Activated CD8-positive, alpha-beta memory T cell treated with anti-CD3 and anti-CD28 coated beads for 1 hour (primary cell): ENCODE measurements at places on chromosomes 13 and 19.

- DNase-seq = no peak
These were observed 268.3 kb downstream of the RFC3 start for GRCh38 chr13:34086281-34086680.

DNA sequence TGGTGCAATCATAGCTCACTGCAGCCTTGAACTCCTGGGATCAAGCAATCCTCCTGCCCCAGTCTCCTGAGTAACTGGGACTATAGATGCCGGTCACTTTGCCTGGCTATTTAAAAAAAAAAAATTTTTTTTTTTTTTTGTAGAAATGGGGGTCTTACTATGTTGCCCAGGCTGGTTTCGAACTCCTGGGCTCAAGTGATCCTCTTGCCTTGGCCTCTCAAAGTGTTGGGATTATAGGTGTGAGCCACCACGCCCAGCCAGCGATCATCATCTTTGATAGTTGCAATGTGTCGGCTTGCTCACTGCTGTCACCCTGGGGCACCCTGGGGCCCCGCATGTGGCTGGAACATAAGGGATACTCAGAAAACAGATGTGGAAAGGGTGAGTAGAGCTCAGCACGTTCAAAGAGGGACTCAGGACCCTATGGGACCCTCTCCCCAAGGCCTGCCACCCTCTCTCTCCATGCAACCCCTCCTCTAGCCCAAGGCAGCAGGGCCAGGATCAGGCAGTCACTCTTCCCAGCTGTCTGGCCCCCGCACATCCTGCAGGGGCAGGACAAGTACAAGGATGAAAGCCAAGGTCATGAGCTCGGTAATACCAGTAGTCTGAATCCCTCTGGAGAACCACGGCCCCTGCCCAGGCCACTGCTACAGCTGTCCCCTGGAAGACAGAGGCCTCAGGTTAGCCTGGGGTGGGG lies 6.5 kb upstream of the CCL25 start:
- no peak for DNase-seq

DNA sequence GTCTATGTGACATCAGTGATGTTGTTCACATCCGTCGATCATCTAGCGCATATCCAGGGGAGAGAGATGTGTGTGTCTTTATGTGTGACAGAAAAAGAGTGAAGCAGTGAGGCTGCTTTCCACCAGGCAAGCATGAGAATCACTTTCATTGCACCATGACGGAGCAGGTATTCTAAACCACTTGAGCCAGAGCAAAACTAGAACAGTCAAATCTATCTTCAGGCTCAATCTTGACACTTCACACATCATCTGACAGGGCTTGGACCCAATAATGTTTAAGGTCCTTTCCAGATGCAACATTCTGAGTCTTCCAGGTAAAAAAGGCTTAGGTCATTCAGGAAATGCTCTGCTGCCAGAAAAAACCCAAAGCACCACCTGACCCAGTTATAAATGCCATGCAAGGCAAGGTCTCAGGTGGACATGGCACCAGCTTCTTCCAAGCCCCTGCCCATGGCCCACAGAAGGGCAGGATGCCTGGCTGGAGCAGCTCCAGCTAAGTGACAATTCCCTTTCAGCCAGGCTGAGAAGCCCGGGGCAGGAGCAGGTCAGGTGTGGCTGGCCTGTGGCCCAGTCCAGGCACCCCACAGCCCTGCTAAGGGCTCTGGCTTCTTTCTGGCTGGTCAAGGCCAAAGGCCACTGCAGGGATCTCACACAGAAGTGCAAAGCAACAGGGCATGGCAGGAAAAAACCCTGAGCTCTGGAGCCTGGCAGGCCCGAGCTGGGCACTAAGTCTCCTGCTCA lies 5.0 kb downstream of the ELAVL1 start:
- no peak for DNase-seq

GRCh38 chr19:16579381-16579780 lies 7.2 kb upstream of the SLC35E1 start:
- DNase-seq = no peak

GRCh38 chr13:31444266-31444856 lies 244.6 kb downstream of the B3GLCT start:
- no peak for DNase-seq

DNA sequence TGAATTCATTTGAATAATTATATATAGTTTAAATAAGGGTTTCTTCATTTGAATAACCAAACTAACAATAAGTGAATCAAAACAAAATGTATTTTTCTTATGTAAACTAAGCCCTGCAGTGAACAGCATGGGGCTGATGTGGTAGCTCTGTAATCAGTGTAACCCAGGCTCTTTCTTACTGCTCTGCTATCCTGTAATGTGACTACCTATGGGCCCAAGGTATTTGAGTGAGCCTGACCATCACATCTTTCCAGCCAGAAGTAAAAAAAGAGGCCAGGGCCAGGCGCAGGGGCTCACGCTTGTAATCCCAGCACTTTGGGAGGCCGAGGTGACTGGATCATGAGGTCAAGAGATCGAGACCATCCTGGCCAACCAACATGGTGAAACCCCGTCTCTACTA lies 494.6 kb downstream of the DCT start:
- no peak for DNase-seq

DNA sequence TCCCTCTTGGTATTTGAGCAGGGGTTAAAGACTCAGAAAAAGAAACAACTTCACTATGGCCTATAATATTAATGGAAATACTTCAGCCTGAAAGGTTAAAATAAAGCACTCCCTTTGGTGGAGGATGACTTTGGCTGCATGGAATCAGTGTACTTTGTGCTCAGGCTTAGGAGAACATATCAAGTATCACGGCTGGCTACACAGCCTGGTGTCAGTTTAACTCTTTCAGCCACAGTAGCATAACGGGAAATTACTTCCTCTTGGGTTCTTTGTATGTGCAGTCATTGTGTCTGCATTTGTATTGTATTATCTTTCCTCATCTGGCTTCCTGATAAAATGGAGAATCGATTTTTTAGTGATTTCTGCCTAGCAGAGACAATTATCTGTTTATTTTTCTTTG lies 239.0 kb downstream of the GGACT start:
- DNase-seq = no peak

- no peak for DNase-seq
These were observed 246.1 kb upstream of the DACH1 start for GRCh38 chr13:72113076-72113475.

DNA sequence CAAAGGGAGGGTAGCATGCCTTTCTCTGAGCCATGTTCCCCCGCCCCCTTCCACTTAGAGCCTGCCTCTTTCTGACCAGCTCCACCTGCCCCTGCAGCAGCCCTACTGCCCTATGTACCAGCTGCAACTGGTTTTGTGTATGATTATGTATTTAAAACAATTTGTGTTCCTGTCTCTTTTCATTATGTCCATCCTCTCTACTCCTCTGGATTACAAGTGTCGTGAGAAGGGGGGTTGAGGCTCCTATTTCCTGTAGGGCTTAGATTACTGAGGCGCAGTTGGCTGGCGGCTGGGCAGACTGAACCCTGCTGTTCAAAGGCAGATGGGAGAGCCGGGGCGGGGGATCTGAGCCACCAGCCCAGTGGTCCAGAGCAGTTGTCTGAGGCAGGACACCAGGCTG lies 213.3 kb downstream of the KCNRG start:
- no peak for DNase-seq

DNA sequence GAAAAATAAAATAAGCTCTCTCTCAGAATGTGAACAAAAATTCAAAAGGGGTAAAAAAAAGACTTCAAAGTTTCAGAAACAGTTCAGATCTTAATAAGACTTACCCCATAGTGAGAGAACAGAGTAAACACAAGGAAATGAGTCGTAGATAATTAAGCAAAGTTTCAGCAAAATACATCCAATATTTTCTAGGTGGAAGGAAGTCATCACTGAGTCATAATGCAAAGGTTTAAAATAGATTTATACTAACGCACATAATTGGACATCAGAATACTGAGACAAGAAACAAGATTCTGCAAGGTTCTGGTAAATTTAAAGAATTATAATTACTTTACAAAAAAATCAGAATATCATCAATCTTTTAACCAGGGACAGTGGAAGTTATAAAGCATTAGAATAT lies 1370.7 kb upstream of the ATXN8OS start:
- DNase-seq = no peak

DNA sequence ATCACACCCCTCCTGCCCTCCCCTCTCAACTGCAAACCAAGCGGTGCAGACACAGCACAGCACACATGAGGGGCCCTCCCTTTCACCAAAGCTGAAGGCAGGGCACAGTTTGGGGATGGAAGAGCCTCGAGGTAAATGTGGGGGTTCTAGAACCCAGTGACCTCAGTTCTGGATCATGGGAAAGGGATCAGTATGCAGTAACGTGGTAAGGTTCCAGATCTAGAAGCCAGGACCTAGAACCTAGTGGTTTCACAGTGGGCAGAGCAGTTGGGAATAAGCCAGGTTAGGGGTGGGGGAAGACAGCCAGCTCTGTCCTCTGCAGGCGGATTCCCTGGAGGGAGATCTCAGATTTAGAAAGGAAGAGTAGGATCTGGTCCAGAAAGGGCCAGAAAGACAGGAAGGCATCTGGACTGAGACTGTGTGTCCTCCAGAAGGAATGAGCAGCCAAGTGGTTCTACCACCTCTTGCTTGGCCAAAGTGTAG lies 3.1 kb downstream of the FTL start:
- DNase-seq = no peak

- no peak for DNase-seq
These were observed 155.3 kb downstream of the KCNRG start for GRCh38 chr13:50170447-50171037.

DNA sequence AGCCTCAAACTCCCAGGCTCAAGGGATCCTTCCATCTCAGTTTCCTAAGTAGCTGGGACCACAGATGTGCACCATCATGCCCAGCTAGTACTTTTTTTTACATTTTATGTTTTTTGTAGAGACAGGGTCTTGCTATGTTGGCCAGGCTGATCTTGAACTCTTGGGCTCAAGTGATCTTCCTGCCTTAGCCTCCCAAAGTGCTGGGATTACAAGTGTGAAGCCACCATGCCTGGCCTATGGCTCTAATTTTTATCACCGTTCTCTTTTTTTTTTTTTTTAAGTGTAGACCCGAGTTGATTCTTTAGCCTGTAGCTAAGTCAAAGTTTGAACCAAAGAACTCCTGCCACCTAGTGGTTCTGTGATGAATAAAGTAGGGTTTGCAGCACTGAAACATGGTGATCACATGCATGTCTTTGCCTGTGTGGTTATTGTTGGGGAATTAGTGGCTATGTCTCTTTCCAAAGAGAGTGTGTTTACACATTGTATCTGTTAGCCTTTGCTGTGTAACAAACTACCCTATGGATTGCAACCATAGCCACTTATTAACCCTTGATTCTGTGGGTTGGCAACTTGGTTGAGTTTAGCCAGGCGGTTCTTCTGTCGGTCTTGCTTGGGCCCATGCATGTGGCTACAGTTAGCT lies 11.6 kb downstream of the NFILZ start:
- no peak for DNase-seq

DNA sequence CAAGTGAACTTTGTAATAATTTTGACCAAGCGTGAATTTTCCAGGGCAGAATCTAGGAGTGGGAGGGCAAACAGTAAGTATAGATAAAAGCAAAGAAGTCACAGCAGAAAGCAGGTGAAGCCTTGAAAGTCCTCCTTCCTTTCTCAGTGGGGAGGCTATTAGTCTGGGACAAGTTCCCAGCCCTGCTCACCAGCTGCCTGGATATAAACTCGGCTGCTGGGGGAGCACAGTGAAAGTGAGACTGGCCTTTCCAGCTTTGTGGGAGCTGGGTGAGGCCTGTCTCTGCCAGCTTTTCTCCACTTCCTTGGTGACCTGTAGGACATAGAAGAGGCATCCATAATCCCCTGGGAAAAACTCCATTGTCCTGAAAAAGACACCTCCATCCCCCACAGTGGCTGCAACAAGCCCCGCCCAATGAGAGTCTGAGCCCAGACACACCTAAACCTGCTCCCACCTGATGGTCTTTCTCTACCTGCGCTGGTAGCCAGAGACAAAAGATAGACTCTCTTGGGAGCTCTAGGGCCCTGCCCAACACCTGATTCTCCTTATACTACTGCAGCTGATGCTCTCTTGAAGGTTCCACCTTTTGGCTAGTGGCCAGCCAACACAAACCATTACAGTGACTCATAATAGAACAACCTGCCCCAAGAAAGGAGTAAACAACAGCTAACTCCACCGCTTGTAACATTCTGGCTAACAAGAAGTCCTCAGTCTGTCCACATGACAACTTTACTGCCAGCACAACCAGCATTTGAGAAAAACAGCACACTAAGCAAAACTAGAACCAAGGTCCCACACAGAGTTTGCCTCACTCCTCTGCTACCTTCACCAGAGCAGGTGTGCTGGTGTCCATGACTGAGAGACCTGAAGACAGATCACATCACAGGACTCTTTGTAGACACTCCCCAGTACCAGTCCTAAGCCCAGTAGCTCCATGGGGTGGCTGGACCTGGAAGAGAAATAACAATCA lies 252.2 kb upstream of the SLITRK6 start:
- no peak for DNase-seq

- no peak for DNase-seq
These were observed 11.1 kb downstream of the KLK1 start for GRCh38 chr19:50812474-50812873.

GRCh38 chr13:48600374-48601364 lies 53.1 kb upstream of the CYSLTR2 start:
- no peak for DNase-seq

GRCh38 chr13:72534951-72535640 lies 192.3 kb downstream of the MZT1 start:
- no peak for DNase-seq

- no peak for DNase-seq
These were observed at the start of gene FBXO27 for GRCh38 chr19:39032063-39032918. Gene FBXO27 (minus strand): TSS chr19:39032549. CDS start chr19:39032227, 322 bp downstream.

DNA sequence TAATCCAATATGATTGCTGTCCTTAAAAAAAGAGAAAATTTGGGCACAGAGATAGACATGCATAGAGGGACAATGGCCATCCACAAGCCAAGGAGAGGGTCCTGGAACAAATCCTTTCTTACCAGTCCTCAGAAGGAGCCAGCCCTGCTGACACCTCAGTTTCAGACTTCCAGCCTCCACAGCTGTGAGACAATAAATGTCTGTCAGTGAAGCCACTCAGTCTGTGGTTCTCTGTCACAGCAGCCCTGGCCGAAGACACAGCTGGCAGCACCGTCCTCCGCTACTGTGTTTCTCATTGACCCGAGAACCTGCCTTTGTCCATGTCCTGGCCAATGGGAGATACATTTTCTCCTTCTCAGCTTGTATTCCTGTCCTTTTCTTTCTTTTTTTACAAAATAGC lies 207.9 kb downstream of the TM9SF2 start:
- no peak for DNase-seq

- no peak for DNase-seq
These were observed 70.3 kb downstream of the ALOX5AP start for GRCh38 chr13:30805603-30806011.

- DNase-seq = peak; percentile 51
These were observed 26.1 kb upstream of the CYP2A7 start for GRCh38 chr19:40907968-40908735.
